ELF-1 (cell line): ENCODE measurements at places on chromosomes 3 and 15.

GRCh38 chr3:9553021-9553947 is at the start of gene LHFPL4:
Gene LHFPL4, minus strand, starts transcription at chr3:9553822. Its CDS starts 1,143 bp downstream, at chr3:9552679.
- DNase-seq = peak; percentile 19

- DNase-seq = no peak
Observed at GRCh38 chr3:103381296-103382079, 946.7 kb downstream of the ZPLD1 start.

DNA sequence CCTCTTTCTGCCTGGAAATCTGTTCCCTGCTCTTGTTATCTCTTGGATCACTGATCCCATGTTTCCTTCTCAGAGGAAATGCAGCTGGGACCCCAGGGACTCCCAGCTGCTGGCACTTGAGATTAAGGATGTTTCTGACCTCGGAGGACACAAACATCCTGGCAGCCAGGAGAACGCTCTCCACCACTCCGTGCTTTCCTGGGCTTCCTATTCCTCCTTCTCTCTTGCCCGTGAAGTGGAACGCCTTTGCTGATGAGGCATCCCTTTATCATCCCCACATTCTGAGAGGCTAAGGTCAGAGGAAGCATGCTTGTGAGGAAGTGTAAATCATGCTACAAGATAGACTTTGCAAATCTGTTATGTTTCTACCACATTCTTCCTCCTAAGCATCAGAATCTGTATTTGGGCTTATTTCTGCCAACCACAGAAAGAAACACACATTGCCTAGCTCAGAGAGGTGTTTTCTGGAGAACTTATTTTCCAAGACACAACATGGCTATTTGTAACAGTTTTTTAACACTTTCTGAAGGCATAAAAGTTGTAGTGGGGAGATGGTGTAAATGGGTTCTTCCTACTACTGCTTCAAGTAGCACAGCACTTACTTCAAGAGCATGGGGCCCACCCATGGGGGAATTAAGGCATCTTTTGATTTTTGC is 25.6 kb upstream of the LDHAL6B start:
- DNase-seq = no peak

DNA sequence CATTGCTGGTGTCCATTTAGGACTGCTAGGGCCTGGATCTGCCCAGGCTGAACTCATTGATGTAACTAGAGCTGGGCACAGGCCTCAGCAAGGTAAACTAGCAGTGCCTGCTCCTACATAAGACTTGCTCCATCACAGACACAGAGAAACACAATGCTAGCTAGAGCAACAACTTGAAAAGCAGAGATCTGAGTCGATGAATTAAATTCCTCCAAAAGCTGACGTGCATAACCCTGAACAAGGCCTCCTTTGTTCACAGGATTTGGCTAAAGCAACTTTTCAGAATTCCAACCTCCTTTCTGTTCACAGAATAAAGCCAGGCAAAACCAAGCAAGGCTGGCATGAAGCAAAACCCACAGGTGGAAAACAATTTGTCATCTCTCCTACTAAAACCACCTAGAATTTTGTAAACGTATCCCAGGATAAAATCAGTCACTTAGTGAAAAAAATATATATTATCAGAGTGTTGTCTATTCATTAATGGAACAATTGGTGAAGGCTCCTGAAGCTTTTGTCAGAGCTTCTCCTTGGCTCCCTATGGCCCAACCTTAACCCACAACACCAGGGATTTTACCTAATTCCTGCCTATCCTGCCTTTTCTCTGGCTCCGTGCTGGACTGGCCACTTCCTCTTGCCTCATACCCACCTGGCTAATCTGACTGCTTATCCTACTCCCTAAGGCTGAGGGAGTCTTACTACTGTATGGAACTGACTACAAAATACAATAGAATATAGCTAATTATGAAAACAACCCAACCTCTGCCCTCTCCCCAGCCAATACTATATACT is 39.9 kb downstream of the PLCH1 start:
- no peak for DNase-seq

DNA sequence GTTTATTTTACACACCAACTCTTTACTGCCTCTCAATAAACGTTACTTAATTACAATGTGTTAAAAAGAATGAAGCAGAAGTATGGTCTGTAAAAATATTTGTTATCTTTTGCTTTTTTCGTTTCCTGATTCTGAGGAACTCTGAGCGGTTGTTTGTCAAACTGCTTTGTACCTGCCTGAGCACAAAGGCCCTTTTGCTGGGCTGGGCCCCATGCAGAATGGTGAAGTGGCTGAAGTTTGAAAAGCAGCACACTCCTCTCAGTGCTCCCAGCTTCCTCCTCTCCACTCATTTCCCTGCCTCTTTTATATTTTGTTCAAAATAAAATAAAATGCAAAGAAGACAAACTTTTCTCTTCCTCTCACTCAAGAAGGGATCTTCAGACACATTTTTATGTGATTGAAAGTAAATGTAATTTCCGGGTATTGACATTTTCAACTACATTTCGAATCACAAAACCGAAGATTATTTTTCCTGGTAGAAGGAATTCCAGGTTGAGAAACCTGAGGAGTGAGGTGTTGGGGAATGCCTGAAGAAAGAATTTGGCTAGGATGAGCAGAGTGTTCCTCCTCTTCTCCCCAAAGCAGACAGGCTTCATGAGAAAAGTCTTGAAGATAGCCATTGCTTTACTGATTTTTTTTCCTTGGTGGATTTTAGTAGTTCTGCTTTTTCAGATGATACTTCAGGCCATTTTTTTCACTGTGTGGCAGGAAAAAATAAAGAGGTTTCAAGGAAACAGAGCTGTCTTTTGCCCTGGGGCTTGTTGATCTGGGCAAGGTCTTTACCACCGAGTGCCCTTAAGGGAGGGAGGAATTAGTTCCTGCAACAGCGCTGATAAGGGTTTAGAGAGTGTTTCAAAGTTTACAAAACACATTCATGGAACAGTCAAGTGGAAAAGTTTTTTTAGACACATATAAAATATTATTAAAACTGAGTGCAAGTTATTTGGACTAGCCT is 229.8 kb downstream of the NFKBIZ start:
- DNase-seq = peak; percentile 13

GRCh38 chr3:158313338-158313927 is 203.5 kb downstream of the RSRC1 start:
- no peak for DNase-seq

DNA sequence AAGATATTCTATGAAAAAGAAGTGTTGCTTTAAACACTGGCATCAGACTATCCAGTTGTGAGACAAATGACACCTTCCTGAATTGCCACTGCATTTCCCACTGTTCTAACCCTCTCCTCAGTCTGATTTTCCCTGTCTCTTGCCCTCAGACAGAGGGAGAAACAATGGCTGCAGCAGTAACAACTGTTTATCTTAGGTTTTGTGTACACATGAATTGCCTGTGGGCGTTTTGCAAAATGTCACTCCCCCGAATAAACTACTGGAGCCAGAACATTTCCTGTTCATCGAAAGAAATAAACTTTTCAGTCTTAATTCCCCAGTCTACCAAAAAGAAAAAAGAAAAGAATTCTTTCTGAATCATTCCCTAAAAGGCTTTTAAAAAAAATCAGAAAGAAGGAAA is 155.1 kb downstream of the MAGI1 start:
- DNase-seq = peak; percentile 33

- DNase-seq = no peak
Observed at GRCh38 chr3:133535971-133536881, 37.3 kb upstream of the CDV3 start.

DNA sequence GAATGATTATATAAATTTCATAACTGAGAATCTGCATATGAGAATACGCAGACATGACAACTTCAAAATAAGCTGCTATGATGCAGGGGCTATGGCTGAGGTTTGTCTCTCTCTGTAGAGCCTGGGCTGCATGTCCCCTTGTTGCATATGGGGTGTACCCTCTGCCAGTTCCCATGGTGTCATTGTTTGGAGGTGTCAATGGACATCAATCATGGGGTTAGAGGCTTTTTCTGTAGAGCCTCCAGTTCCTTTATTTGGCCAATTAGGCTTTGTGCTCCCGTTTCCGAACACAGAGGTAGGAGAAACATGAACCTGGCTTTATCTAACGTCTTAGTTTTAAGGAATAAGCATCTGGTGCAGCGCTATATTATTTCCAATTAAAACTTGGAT is 77.3 kb upstream of the RARB start:
- no peak for DNase-seq

DNA sequence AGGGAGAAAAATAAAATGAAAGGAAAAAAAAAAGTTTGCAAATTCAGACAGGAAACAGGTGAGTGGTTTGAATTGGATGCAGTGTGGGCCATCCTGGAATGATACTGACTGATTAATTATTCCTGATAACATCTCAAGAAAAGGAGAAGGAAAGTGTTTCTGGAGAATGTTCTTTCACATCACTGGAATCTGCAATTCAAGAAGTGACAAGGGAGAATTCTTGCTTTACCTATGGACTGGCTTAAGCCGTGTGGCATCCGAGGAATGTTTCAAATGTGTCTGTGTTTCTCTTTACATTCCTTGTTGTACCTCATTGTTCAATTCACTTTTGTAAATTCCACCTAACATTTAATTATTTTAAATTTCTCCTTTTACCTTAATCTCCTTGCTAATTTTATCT is 465.0 kb downstream of the EPHB1 start:
- DNase-seq = peak; percentile 23

GRCh38 chr3:20683910-20684309 is 497.9 kb upstream of the SGO1 start:
- no peak for DNase-seq

DNA sequence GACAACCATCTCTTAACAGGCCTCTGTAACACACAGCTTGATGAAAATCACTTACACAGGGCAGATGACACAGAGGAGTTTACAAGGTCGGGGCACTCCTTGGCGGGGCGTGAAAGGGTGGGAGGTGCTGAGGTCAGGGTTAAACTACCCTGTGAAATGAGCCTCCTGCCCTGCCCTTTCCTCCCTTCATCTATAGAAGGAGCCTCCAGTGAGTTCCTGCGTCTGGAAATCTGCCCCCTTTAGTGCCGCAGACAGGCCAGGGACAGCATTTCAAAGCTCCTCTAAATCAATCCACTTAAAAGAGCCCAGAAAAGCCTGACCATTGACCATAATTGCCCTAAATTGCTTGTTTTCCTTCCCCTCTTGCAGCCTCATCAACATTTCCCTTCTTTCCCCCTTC is 1.9 kb downstream of the ROBO1 start:
- DNase-seq = no peak

DNA sequence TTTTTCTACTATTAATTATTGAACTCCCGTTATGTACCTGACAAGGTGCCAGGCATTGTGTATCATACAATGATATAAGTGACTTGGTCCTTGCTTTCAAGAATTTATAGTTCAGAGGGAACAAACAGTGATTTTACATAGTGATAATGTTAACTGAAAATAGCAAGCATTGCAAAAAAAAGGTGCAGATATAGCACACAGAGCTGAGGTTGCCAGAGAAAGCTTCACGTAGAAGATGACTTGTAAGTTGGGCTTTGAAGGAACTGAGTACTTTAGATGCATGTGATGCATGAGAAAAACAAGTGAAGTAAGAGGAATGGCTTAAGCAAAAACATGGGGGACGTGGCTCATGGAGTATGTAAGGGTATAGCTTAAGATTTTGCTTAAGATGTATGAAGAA is 584.5 kb downstream of the NAALADL2 start:
- DNase-seq = no peak

GRCh38 chr3:153163393-153163724 is 1.3 kb downstream of the RAP2B start:
- DNase-seq = no peak

- no peak for DNase-seq
Observed at GRCh38 chr15:59721411-59721810, 32.3 kb upstream of the BNIP2 start.

GRCh38 chr3:136979684-136980083 is 21.9 kb downstream of the IL20RB start:
- no peak for DNase-seq

DNA sequence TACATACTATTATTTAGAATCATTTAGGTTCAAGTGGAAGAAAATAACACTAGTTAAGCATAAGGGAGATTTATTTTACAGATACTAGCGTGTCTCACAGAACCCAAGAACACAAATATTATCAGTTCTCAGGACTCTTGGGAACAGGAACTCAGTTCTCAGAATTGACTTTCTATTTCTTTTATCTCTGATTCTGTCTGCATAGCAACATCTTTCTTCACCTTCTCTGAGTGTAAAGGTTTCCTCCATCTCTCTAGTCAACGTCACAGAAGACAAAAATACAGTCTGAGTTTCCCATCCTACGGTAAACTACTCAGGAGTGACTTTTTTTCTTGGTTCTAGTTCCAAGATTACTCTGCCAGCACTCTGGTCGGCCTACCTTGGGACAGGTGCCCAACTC is 220.0 kb downstream of the SV2B start:
- no peak for DNase-seq

DNA sequence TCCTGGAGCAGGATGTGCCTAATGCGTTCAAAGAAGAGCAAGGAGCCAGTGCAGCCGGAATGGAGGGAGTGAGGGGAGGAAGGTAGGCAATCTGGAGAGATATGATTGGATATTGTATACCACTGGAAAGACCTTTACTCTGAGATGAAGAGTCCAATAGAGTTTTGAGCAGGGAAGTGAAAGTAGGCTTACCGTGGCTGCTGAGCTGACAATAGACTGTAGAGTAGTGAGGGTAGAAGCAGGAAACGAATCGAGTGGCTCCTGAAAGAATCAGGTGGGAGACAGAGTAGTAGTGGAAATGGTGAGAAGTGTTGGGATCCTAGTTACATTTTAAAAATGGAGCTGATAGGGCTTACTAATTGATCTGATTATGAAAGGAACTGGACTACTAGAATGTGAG is 51.8 kb upstream of the NUDT16 start:
- no peak for DNase-seq

- DNase-seq = no peak
Observed at GRCh38 chr3:102457644-102458043, 22.8 kb downstream of the ZPLD1 start.

GRCh38 chr3:52119099-52119498 is 35.1 kb downstream of the POC1A start:
- peak; percentile 19 for DNase-seq

GRCh38 chr3:68876112-68876713 is 56.1 kb downstream of the TAFA4 start:
- peak; percentile 11 for DNase-seq

DNA sequence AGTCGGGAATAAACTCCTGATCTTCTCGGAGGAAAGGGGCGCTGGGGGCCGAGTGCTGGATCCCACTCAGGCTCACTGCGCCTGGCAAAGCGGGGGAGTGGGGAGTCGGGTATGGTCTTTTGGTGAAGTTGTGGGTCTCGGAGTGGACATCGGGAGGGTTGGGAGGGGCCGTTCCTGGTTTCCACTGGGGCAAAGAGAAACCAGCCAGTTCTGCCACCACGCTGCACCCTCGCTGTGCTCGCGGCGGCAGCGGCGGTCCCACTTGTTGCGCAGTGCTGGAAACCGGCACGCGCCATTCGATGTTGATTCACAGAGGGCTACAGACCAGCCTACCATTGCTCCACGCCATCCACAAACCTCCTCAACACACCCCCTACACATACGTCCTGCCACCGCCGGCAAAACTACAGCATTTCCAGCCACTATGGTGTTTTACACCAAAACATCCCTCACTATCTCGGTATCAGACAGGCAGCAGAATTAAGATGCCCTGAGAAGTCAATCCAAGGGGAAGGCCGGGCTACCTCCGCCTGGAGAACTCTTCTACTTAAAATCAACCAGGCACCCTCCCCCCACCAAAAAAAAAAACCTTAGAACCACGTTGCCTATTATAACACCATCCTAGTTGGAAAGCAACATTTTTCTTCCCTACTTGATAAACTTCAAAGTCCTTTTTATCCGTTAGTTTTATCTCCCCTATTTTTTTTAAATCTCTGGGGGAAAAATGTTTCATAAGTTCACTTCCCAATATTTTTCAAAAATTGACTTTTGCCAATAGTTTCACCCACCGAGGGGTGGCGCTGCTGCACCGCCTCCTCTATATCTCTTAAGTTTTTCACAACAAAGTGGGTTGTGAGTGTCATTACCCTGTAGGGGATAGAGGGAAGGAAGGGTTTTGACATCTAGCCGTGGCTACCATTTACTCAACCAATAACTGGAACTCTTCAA is 3.6 kb downstream of the BCL6 start:
- DNase-seq = peak; percentile 77
